PC-9 (cell line): ENCODE measurements at places on chromosomes 2 and 18. TPM values are rescaled to one million over a fixed set of nuclear protein-coding genes. Genes with fewer than 3 reads are reported as not detected.

Gene UGT1A1
- total RNA-seq = 64.8 and 70.5 TPM in 2 replicates

GRCh38 chr18:77079954-77080682, 52.5 kb downstream of the MBP start:
- no peaks in the 10 kb centered on the region for H3K27me3 ChIP-seq

Gene SCN9A
- total RNA-seq = 3.4 and 5.2 TPM in 2 replicates

GRCh38 chr2:23525137-23525765, 140.3 kb downstream of the KLHL29 start:
- H3K4me3 ChIP-seq = no peak overlapping the region
- H3K27ac ChIP-seq = no peak overlapping the region
- H3K36me3 ChIP-seq = no peaks in the 10 kb centered on the region

DNA sequence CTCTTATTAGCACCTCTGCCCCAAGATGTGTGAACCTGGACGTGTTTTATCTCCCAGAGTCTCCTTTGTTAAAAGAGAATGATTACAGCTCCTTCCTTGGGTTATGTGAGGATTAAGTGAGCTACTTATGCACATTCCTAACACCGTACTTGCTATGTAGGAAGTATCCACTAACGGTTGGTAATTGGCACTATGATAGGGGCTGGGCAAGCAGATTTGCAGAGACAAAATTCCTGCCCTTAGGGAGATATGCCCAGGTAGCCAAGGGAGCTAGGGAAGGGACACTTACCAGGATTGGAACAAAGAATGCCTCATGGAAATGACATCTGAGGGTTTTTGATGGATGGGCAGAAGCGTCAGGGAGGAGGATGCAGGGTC, 11.5 kb upstream of the ALPK2 start:
- H3K27ac ChIP-seq = peak overlapping the region; percentile 66
- peaks cover 55% of the 10 kb centered on the region for H3K4me1 ChIP-seq
- no peaks in the 10 kb centered on the region for H3K36me3 ChIP-seq
- peak; percentile 80 for DNase-seq
- no peak overlapping the region for H3K4me3 ChIP-seq
- H3K27me3 ChIP-seq = no peaks in the 10 kb centered on the region

Gene CAPN14
- 0.35 TPM in 2 replicates for total RNA-seq

Gene ADCY3
- 46.3 and 47.4 TPM in 2 replicates for total RNA-seq
